ENCODE measurements at places on chromosomes 2 and 18.

DNA sequence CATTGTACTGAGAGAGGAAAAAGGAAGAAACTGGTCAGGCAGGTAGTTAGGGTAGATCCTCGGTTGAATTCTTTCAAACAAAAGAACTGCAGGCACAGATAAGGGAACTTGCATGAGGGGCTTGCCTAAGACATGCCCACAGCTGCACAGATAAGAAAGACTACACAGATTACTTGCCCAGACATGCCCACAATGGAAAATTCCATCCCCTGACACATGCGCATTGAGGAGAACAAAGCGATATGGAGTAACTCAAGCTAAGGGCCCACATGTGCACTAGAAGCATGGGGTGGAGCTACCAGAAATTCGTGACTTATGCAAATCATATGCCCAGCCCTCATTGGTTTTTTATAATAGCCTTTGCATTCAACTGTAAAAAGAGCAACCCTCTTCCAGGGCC, 181.3 kb upstream of the ZNF521 start:
- no peak for DNase-seq

GRCh38 chr2:240948905-240949790, 43.0 kb downstream of the CROCC2 start:
- DNase-seq = no peak

GRCh38 chr2:41854227-41854626, 193.6 kb upstream of the PKDCC start:
- no peak for DNase-seq

- no peak for DNase-seq
Measured at GRCh38 chr2:230657462-230657861, 55.2 kb upstream of the CAB39 start.

DNA sequence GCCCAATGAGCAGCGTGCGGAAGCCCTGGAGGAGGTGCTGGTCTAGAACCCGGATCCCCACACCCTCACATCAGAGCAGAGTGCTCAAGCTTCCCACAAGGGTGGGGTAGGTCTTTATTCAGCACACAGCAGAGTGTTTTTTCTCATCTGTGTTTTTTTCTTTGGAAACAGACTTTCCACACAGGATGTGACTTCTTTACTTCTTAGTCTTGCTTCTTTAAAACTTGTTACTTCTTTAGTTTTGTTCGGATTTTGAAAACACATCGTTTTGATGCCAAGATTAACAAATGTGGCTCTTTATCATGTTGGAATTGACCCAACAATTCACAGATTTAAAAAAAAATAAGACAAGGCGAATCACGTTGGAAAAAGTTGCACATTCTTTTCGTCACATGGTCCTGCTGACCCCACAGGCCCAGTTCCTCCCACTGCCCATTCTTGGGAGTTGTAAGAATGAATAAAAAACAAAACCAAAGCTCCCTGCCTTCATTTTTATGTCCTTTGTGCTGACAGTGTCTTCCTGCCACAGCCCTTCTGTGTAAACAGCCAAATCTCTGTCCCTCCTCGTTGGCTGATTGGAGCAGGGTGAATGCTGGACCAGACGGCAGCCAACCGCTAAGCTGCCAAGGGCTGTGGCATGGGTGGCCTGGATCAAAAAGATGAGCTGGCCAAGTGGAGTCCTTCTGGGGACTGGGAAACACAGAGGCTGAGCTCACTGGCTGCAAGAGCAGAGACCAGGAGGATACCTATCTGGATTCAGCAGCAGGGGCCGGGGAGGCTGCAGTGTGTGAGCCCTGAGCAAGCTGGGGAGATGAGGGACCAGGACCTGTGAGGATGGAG, 81.6 kb downstream of the TWIST2 start:
- DNase-seq = no peak

DNA sequence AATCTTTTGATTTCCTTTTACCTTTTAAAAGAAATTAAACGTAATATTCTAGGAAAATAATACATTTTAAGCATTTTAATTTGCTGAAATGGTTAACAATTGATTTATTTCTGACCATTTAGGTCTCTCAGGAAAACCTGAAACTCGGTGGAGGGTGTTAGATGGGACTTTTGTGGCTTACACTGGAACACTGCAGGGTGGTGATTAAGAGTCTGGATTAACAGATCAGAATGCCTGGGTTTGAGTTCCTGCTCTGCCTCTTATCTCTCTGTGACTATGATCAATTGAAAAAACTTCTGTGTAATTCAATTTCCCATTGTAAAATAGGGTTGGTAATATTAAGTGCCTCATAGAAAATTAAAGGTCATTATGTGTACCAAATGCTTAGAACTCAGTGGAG, 168.7 kb downstream of the UBE2E3 start:
- no peak for DNase-seq

- no peak for DNase-seq
Measured at GRCh38 chr2:62938126-62938525, 112.5 kb upstream of the OTX1 start.

DNA sequence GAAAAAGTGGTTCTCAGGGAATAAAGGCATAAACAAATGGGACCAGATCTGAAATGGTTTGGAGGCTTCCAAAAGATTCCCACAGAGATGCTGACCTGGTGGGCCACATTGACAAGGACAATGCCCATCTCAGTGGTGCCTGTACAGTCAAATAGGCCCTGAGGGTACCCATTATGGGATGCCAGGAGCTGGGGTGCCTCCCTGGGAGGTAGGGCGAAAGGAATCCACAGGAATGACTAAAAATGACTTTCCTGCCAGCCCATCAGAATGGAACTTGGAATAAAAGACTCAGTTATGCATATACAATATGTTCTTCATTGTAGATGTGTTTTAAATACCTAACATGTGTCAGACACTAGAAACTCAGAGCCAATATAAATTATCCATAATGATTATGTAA, 248.5 kb downstream of the RNF144A start:
- DNase-seq = no peak

All from pancreas (tissue), 10 donors.